ENCODE measurements at places on chromosomes 5 and 9.
A peak's percentile ranks its signal among the peaks of the same experiment; 100 is the strongest.

- no peak for DNase-seq
Measured at GRCh38 chr5:150309101-150309885, 6.6 kb upstream of the ARSI start.

DNA sequence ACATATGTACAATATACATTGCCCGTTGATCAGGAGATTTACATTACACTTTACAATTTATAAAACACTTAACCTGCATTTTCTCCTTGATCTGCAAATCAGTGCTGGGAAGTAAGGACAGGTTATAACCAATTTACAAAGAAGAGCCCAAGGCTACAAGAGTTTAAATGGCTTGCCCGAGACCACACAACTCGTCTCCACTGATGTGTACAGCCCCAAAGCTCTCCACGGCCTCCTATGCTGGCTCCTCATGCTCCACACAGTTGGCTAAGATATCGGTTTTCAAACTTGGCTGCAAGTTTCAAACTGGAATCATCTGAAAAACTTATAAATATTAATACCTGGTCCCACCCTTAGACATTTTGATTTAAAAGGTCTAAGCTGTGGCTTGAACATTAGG lies 10.3 kb downstream of the ACTL7B start:
- no peak for DNase-seq

DNA sequence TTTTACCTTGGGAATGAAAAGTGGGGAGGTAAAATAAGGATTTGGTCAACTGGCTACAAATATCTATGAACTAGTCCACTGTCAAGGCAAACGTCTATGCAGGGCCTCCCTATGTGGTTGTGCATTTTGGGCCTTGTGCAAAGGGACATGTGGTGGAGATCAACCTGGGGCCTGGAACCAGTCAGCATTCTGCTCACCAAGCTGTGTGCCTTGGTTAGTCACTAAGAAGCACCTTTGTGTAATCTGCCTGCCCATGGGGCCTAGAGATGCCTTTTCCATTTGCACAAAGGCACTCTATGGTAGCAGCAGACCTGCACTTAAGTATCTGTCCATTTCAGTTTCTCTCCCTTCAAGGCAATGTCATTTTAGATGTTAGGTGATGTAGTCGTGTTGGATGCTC lies 184.0 kb downstream of the GNAQ start:
- peak; percentile 61 for DNase-seq

DNA sequence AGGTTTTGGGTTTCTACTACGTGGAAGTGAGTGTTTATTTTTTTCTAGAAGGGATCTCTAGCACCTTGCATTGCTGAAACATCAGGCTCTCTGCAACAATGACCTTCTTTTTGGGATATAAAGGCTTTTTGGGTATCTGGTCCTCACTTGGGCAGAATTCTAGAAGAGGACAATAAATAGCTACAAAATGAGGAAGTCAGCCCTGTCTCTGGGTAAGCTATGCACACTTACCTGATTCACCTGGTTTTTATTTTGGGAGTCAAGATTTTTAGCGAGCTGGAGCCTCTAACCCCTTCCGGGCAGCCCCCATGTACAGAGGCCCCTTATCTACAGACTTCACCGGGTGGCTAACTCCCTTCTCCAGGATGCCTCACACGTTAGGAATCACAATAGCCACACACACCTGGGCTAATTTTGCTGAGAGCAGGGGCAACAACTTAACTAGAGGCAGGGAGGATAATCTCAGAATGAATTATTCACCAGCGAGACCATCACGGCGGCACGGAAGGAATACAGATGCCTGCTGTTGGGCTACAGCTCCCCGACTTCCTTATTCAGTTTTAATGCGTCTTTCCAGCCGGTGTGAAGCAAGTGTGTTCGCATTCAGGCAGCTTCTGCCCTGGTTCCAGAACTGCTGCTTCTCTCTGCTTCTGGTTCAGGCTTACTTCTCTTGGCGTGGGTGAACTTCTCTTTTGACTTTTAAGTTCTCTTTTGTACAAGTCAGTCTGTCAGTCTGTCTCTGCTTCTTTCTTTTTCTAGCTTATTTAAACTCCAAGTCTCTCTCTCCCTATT lies 341.0 kb upstream of the PANK3 start:
- no peak for DNase-seq

- peak; percentile 56 for DNase-seq
Measured at GRCh38 chr5:161846746-161847145, 1.2 kb upstream of the GABRA1 start.

DNA sequence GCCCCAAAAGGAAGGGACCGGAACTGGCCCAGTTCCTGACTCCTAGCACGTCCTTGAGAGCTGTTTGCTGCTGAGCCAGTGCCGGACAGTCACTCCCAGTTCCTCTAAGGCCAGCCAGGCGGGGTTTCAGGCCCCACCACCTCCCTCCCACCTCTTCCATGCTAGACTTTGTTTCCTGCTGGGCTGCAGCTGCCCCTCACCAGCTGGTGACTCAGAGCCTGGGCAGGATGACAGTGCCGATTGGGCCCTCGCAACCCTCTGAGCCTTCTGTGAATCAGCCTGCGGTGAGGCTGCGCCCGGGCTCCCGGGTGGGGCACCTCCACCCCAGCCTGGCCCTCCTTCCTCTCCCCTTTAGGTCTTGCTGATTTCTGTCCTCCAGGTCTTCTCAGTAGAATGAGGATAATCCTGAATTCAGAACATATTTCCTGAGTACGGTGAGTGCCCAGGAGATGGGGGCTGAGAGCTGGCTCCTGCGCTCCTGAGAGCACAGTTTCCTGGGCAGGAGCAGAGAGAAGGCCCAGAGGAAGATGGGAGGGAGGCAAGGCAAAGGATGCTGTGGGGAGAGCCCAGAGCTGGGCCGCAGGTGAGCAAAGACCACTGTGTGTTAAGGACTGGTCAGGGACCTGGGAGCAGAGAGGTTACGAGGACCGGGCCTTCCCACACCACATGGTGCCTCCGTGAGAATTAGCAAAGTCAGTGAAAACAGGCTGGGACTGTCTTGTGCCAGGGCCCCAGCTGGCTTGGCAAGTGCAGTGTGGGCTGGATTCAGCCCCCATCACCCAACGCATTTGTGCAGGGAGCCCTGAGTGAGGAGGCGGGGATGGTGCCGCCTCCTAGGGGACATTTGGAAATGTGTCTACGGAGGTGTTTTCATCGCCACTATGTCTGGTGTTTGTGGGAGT lies 32.9 kb upstream of the STXBP1 start:
- peak; percentile 90 for DNase-seq

- no peak for DNase-seq
Measured at GRCh38 chr5:14713476-14714390, 49.2 kb downstream of the OTULIN start.

GRCh38 chr5:64437496-64437895 lies 68.3 kb upstream of the RGS7BP start:
- no peak for DNase-seq

All from activated CD4-positive, alpha-beta T cell treated with anti-CD3 and anti-CD28 coated beads, Interleukin-2, amount 10 ng/mL, durations not matched to agents 24 days and 14 days (primary cell).